ENCODE measurements at places on chromosomes 11 and 22.
A peak's percentile ranks its signal among the peaks of the same experiment; 100 is the strongest.

DNA sequence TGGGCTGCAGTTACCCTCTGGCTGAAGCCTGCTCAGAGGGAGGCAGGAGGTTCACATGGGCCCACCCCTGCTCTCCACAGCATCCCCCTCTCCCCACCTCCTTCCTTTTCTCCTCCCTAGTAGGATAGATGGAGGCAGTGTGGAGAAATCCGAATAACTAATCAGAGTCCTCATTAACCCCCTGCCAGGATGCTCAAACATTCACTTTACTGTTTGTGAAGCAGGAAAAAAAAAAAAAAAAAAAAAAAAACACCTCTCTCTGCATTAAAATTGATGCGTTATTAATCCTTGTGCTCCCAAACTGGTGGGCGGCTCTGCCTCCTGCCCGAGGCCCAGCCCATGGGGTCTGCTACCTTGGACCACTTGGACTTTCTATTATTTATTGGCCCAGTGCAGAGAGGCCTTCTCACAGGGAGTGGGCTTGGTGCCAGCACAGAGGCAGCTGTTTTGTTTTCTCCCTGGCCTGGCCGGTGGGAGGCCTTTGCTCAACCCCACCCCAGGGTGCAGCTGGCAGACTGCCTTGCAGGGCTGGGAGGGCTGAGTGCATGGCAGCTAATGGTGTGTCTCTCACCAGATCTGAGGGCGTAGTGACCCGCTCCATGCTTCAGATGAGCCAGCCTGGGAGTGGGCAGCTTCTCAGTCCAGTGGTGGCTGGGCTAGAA lies 150.7 kb downstream of the PKNOX2 start:
- peak; percentile 57 for DNase-seq

DNA sequence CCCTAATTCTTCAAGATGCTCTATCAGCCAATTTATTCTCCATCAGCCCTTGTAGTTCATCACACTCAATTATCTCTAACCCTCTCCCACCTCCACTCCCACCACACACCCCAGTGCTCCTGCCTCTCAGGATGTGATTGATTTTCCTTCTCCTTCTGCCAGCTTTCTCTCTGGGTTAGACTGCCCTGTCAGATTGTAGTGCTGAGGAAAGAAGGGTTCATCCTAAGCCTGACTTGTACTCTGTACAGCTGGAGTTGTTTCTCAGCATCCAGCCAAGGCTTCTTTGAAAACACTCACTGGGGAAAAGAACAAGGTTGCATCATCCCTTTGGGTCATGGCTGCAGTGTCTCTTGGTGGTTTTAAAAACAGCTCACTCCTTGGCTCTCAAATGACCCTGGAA lies 61.2 kb downstream of the CECR2 start:
- peak; percentile 40 for DNase-seq

DNA sequence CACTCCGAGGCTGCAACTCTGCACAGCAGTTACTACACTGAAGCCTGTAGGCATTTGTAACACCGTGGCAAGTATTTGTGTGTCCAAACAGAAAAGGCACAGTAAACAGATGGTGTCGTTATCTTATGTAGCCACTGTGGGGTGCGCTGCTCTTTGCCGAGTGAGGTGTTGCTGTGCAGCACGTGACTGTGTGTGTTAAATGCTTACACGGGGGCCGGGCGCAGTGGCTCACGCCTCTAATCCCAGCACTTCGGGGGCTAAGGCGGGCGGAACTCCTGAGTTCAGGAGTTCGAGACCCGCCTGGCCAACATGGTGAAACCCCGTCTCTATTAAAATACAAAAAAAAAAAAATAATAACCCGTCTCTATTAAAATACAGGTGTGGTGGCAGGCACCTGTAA lies 11.5 kb downstream of the ZBED4 start:
- DNase-seq, result no peak

- peak; percentile 0 for DNase-seq
Measured at GRCh38 chr11:119896387-119897045, 167.5 kb upstream of the NECTIN1 start.

DNA sequence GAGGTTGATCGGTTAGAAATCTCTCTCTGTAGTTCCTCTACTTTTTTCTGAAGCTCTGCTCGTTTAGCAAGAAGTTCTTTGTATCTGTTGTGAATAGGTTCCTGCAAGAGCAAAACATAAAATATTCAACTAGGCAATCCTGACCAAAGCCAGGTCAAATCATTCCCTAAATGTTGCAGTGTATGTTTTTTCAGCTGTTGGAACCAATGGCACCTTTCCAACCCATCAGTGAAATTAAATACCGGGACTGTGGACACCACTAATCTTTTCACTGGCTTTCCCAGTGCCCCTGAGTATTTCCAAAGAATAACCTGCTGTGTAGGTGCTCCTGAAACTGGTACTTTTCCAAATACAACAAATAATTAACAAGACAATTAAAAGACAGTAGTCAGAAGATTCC lies 45.1 kb downstream of the CEP57 start:
- DNase-seq, result no peak

- no peak for DNase-seq
Measured at GRCh38 chr11:74204701-74205100, 33.6 kb downstream of the PPME1 start.

Data from retina (tissue), 1 donor.